Calu3 (cell line): ENCODE measurements at places on chromosomes 1 and 21. TPM values are rescaled to one million over a fixed set of nuclear protein-coding genes. Genes with fewer than 3 reads are reported as not detected.

The COL24A1 gene
- not detected in 2 replicates for total RNA-seq

The MROH9 gene
- not detected in 2 replicates for total RNA-seq

The CLCA1 gene
- total RNA-seq = not detected in 2 replicates

The PDPN gene
- total RNA-seq = not detected in 2 replicates

The SPRR1A gene
- total RNA-seq = not detected in 2 replicates

The SSX2IP gene
- total RNA-seq = 23.2 and 28.0 TPM in 2 replicates

The TRIM33 gene
- total RNA-seq = 42.0 and 46.8 TPM in 2 replicates

The MYOG gene
- not detected in 2 replicates for total RNA-seq

- DNase-seq = no peak
These were observed 40.8 kb upstream of the COL24A1 start for GRCh38 chr1:86197206-86197855.

DNA sequence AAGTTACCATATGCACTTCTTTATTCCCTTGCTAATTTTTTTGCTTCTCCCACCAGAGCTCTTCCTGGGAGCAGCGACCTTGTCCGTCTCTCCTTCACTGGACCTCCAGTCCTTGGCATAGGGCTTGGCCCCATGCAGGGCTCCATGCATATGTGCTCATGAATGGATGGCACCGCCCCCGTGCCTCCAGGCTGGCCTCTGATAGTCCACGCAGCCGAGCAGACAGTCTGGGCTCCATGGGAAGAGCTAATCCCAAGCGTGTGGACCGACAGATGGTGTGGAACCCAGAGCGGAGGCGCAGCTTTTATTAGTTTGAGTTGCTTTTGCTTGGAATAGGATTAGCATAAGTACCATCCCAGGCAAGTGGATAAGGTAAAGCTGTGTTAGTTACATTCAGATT, 41.8 kb downstream of the CDCP2 start:
- no peak for DNase-seq

GRCh38 chr1:170807432-170807831, 127.9 kb upstream of the MROH9 start:
- peak; percentile 59 for DNase-seq

GRCh38 chr1:20426923-20427322, 59.1 kb downstream of the CAMK2N1 start:
- peak; percentile 9 for DNase-seq

DNA sequence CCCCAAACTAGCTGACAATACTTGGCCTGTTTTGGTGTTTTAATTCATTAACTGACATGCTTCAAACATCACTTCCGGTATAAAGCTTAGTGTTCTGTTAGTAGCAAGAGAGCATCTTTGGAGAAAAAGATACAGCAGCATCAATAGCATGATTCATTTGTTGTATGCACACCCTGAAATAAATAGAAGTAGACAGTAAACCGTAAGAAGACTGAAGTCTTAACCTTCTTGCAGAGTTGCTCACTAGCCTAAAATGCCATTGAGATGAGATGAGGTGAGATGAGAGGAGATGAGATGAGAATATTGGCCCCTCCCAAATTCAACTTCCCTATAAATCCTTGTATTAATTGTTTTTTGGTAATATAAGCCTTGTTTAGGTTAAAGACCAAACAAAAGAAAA, 108.8 kb downstream of the TNFSF18 start:
- DNase-seq = no peak

GRCh38 chr1:234302354-234302962, 70.8 kb upstream of the COA6 start:
- DNase-seq = no peak

- no peak for DNase-seq
These were observed 104.0 kb downstream of the GABPA start for GRCh38 chr21:25838809-25839208.

DNA sequence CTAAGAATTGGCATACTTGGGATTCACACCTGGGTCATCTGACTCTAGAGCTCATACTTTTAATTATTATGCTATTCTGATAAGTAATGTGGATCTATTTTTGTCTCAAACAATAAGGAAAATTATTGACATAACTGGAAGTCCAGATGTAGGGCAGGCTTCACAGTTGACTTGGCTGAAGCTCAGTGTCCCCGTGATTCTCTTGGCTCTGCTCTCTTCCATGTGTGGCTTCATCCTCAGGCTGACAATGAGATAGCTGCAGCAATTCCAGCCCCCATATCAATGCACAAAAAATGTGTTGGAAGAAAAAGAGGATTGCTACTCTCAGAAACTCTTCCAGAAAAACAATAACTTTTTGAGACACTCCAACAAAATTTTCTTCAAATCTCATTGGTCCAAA, 23.8 kb downstream of the HSD11B1 start:
- DNase-seq = no peak

DNA sequence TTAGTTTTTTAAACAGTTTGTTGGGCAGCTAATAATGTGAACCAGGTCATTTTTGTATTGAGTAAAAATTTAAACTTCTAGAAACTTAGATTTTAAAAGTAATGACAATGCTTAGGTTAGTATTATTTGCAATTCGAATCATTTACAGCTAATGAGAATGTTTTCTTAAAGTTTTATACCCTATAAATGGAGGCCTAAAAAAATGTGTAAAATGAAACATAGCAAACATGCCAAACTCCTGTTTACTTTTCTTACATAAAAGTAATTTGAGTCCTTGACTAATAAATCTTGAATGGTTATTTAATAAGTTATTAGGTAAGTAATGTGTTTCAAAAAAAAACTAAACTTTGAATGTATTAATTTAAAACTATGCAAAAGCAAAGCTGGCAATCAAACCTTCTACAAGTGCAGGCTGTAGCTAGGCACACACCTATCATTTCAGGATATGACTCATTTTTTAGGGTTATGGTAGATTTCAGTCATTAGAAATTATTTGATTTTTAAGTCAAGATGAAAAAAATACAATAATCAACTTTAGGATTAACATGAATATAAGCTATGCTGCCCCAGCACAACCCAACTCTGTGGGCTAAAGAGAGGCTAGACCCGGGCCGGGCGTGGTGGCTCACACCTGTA, 41.5 kb downstream of the CLSTN1 start:
- no peak for DNase-seq

- peak; percentile 35 for DNase-seq
These were observed 102.4 kb downstream of the SLC45A1 start for GRCh38 chr1:8420318-8420717.

- DNase-seq = no peak
These were observed 106.4 kb upstream of the TARDBP start for GRCh38 chr1:10905841-10906655.

- no peak for DNase-seq
These were observed 2.6 kb upstream of the UQCRHL start for GRCh38 chr1:15810073-15810472.

GRCh38 chr1:16183179-16183578, 27.3 kb upstream of the EPHA2 start:
- no peak for DNase-seq

- no peak for DNase-seq
These were observed 22.5 kb upstream of the SLC27A3 start for GRCh38 chr1:153752571-153753195.

DNA sequence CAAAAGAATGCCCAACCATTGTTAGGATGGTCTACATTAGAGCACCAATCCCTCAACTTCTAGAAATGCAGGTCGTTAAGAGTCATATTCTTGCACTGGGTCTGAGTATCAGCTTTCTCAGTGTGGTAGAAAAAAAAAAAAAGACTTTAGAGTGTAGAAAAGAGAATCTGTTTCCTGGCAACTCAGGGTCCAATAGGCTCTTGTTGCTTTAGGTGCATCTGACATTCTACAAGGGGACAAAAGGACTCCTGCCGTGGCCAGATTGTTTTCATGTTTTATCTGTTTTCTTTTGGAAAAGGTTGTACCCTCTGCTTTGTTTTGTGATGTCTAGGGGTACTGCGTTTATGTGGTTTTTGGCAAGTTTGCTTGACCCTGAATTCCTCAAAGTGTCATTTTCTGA, 105.4 kb upstream of the KCNK2 start:
- DNase-seq = no peak

DNA sequence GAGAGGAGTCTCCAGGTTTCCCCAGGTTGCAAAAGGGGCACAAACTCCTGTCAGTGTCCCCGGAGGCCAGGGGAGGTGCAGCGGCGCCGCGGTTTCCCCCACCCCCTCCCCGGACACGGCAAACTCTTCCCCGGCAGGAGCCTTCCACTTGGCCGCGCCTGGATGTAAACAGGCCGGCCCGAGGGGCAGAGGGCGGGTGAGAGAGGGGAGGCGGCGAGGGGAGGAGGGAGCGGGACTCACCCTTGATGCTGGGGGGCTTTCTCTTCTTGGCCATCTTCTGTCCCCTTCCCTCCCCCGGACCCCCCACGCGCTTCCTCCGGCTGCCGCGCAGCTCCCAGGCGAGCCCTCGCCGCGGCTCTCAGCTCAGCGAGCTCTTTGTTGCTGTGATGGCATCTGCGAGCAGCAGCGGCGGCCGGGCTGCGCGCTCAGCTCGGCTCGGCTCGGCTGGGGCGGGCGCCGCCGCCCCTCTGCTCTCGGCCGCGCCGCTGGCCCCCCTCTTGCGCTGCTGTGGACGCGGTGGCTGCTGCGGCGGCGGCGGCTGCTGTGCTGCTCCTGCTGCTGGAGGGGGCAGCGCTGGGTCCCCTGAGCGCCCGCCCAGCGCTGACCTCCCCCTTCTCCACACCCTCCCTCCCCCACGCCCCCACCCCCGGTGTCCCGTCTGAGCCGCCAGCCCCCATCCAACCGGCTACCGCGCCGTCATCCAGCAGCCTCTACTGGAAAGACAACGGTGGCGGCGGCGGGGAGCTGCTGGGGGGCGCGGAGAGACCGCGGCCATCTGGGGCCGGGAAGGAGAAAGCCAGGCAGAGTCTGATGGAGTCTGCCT, 4.9 kb upstream of the SLC44A5 start:
- peak; percentile 27 for DNase-seq

DNA sequence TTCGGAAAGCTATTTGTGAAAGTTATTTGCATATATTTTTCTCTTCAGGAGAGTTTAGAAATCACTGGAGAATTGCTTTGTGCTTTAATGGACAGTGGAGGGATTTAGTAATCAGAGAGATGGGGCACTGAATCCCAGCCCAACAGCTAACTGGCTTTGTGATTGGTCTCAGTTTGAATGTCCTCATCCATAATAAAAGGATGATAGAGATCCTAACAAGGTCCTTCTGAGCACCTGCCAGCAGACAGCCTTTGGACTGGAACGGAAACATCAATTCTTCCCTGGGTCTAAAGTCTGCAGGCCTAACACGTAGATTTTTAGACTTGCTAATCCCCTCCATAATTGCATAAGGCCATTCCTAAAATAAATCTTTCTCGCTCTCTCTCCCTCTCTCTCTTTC, 112.0 kb upstream of the ADAMTS5 start:
- no peak for DNase-seq

DNA sequence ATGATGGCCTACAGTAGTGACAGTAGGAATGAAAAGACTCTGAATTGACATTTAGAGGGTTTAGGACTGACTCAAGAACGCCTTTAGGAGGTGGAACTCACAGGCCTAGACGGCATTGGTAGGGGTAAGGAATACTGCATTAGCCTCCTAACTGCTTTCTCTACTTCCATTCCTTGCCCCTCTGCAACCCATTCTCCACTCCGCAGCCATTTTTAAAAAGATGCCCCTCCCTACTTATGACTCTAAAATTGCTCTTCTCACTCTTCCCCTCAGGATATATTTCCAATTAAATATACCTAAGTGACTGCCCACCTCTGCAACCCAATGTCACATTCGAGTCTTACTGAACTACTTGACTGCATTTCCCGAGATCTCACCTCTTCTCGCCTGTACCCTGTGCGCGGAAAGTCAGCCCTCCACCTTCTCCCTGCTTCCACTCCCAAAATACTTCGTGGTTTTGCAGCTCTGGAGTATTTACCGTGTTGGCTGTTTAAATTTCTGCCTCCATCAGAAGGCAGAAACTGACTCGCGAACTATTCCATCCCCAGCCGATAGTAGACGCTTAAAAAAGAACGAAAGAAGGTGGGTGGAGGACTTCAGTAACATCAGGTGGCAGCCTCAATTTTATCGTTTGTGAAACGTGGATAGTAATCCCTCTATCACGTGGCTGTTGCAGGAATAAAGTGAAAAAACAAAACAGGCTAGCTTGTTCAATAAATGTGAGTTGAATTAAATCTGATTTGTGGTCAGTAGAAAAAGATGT, 1.1 kb upstream of the YBX1 start:
- no peak for DNase-seq
